IMR-90 (cell line): ENCODE measurements at places on chromosomes 11 and 22. TPM values are rescaled to one million over a fixed set of nuclear protein-coding genes. Genes with fewer than 3 reads are reported as not detected.

GRCh38 chr11:47783087-47783610 is 16.0 kb upstream of the FNBP4 start:
- DNase-seq: no peak

- DNase-seq: peak; percentile 42
Observed at GRCh38 chr11:30561691-30562415, 24.3 kb downstream of the MPPED2 start.

GRCh38 chr11:125638315-125638714 is 13.4 kb downstream of the CHEK1 start:
- no peak for DNase-seq

DNA sequence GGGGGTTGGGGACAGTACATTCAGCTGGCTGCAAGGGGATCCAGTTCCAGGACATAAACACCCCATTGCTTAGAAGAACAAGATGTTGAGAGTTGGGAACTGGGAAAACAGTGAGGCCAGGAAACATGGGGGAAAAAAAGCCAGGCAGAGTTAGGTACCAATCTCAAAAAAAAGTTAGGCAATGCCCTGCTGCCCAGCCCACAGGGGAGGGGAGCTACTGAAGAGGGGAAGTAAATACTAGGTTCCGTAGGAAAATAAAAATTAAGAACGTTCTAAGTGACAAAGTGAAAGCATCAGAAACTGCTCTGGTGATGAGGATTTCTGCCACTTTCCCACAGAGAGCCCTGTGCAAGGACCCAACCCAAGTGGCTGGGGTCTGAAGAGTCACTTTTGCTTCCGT is 12.0 kb downstream of the SPTBN2 start:
- DNase-seq: no peak

- DNase-seq: no peak
Observed at GRCh38 chr11:113591117-113591516, 115.0 kb downstream of the TMPRSS5 start.

GRCh38 chr11:96736601-96737000 is 346.8 kb downstream of the JRKL start:
- no peak for DNase-seq

DNA sequence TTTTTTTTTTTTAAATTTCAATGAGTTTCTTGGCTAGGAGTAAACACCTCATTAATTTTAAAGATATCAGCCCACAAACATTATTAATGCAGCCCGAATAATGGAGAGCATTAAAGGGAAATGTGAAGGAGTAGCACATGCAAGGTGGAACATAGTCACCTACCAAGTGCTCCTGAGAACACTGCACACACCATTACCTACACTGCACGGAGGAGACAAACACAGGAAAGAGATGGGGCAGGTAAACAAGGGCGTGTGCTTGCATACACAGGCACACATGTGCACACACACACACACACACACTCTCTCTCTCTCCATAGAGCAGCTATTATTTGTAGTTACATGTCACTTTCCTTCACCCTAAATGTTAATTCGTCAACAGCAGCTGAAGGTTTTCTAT is 30.2 kb downstream of the HTR3B start:
- no peak for DNase-seq

DNA sequence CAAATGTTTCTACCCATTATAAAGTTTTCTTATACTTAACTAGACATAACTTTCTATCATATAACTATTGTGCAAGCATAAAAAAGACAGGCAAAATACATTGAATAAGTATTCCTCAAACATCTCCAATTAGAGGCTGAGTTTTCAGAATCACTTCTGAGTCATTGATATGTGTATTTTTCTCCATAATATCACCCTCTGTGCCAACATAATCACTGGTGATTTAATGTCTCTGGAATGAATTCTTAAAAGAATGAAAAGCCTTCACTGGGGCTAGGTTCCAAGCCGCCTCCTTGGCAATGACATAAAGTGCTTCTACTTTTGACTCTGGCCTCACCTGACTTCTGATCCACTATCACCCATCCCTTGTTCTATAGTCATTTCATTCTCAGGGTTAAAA is 197.0 kb upstream of the E2F8 start:
- peak; percentile 89 for DNase-seq

DNA sequence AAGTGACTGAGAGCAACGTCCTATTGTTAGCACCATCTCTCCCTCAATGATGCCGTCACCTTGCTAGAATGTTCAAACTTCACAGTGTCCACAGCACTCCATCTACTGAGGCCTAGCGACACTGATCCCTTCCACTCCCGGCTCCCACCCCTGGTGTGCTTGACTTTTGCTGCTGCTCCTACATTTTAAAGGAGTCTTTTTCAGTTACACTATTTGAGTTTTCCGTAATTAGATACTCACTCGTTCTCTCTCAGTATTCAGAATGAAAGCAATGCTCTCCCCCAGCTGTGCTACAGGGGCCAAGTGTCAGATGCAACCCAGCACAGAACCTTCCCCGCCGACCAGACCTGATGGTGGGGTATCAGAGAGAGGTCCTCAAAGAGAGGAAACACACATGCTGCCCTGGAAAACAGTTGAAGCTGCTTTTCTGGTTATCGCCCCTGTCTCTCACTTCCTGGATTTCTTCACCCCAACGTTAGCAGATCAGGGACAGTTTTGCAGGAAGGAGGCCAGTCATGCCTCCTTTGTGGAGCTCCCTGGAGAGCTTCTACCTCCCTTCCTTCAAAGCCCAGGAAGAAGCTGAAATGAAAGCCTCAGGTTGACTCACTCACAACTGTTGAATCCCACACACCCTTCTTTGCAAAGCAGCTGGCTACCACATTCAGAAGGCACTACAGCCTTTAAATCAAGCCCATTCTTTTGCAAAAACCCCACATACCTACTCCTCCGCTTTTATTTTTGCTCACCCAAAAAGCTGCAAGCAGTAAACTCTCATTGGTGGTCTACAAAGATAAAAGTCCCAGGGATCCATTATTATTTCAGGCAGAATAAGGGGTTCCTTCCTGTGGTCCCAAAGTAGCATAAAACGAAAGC is 23.5 kb downstream of the LARGE1 start:
- DNase-seq: peak; percentile 45

- DNase-seq: peak; percentile 17
Observed at GRCh38 chr11:72012897-72013721, 14.4 kb downstream of the IL18BP start.

- no peak for DNase-seq
Observed at GRCh38 chr11:116199182-116199581, 573.6 kb downstream of the BUD13 start.

GRCh38 chr22:38941488-38941987 is 15.9 kb upstream of the APOBEC3A start:
- no peak for DNase-seq

DNA sequence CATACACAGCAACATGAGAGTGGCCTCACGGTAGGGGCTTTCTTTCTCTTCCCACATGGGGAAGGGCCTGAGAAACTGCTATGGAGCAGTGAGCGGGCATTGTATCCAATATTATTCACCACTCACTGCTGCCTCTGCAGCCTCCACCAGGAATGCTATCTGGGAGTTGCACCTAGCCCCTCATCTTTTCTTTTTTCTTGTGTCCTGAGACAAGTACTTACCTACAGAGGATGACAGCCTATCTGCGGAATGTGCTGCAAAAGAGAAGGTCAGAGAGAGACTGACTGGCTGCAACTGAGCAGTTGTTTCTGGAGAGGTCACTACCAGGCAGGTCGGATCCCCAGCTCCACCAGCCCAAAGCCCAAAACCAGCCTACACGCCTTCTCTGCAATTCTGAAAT is 52.1 kb upstream of the HTATIP2 start:
- no peak for DNase-seq

DNA sequence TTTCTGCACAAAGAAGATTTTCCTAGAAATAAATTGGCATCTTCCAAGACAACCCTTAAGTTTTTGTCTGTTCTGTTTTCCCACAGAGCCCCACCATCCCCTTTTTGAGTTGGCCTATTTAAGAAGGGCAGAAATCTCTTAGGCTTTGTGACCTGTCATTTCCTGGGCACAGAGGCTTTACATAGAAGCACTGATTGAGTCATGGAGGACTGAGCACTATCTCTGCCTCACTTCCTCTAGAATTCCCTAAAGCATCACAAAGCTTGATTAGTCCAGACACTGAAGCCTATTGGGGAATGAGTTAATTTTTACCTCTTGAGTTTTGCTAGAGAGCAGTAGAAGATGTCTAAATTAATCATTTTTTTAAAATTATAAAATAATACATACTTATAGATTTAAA is 25.4 kb downstream of the TRIM44 start:
- peak; percentile 71 for DNase-seq

DNA sequence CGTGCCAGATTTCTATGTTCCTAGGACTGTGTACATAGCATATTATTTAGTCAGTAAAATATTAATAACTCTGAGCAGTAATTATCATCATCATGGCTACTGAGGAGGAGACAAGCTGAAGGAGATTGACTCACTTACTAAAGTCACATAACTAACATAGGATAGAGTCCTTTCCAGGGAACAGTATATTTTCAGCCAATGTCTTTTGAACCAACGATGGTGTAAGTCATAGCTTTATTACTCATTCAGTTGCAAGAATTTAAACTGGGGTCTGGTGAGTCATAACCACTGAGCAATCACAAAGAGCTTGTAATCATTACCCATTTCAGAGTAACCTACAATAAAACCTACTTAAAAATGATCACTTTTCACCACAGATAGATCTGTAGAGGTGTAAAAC is 1564.8 kb upstream of the TENM4 start:
- DNase-seq: peak; percentile 80

GRCh38 chr11:121762820-121763219 is 310.1 kb upstream of the SORL1-AS1 start:
- peak; percentile 52 for DNase-seq

DNA sequence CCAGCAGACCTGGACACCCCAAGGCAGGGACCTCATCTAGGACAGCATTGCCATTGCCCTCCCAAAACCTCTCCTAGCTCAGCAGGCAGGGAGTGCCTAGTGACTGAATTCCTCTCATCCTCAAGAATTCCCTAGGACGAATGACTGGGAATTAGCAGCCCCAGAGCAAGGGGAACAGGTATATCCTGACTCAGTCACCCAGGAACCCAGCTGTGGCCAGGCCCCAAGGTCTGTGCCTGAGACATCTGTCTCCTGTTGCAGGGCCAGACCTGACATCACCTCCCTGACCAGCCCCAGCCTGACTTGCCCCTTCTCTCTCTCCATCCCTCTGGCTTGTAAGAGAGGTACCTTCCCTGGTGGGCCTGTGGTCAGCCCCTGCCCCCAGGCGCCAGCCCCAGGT is 39.0 kb upstream of the SUSD2 start:
- DNase-seq: no peak

DNA sequence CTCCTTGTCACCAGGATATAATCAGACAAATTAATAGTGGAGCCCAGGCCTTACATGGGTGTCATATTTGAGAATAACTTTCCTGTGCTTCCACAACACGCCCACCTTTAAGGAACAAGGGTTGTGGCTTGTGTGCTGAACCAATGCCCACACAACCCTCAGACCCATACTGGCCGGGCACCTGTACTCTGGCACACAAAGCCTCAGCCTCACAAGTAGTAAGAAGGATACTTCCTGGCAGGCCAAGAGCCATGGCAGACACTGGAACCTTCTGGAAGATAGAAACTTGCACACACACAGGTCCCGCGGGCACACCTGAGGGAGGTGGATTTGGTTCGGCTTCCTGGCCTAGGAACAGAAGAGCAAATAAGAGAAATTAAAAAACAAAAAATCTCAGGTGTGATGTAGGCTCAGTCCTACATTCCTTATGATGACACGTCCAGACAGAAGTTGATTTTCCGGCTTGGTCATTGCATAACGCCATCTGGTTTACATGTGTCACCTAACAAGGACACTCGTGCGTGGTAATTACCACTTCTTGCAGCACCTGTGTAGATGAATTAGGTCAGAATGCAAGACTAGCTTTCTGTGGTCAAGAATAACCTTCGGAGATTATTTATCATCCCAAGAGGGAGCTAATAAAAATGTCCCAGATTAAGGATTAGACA is 5.8 kb upstream of the BRD1 start:
- no peak for DNase-seq

DNA sequence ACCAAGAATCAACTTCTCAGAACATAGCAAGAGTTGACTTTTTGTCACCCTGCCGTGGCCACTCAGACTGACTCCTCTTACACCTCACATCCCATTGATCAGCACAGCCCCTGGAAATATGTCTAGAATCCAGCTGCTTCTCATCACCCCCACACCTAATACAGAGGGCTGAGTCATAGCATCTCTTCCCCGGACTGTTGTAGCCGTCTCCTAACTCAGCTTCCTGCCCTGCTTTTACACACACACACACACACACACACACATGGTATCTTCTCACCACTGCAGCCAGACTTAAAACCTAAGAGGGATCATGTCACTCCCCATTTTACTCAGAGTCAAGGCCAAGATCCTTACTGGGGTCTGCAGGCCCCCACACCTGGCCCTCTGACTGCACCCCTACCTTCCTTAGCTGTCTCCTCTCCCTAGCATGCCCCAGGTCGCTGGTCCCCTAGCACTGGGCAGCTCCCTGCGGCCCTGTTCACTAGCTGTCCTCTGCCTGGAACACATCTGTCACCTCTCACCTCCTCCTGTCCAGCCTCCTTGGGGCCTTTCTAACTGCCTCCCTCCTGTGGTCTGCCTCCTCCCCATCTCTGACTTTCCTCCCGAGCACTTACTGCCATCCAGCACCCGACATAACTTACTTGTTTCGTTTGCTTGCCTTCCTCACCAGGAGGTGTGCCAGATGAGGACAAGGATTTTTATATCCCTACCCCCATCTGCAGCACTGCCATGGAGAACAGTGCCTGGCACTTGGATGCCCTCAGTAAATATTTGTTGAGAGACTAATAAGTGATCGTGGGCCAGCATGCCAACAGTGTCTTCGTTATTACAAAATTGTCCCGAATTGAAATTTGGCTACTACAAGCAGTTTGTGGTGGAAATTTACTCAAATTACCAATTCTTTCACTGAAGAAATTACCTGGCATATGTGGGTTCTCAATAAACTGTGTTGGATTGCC is 61.9 kb downstream of the BMAL1 start:
- peak; percentile 98 for DNase-seq

GRCh38 chr11:125091247-125091876 is 20.1 kb downstream of the TMEM218 start:
- DNase-seq: peak; percentile 77

DNA sequence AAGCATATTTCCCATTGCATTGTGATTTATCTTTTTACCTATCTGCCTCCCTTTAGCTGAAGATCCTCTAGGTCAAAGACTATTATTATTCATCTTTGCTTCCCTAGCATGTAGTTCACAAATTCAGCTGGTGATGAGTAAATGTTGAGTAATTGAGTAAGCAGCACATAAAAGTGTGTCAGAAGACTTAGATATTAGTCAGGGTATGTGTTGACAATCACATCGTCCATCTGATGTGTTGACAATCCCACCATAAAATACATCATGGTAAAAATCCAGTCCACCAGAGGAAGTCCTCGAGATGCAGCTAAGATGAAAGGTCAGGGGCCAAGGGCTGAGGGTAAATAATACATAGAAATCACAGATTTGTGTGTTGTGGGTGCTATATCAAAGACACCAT is 22.9 kb upstream of the ABTB2 start:
- peak; percentile 53 for DNase-seq

DNA sequence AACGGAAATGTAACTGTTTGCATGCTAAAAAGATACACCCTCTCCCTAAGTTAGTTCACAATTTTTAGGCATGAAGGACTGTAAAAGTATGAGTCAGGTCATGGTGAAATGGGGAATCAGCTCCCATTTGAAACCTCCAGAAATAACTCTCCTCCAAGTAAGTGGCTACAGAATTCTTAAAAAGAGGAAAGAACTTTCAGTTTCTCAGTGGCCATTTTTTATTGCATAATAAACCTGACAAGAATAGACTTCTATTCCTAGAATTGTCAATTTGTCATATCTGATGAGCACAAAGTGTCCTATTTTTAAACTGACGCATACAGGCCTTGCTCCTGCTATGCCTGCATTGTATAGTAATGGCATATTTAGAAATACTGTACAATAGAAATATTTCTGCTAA is 612.2 kb downstream of the CNTN5 start:
- DNase-seq: no peak

Gene CKAP5
- total RNA-seq: 79.2 and 82.8 TPM in 2 replicates

Gene PAX6
- not detected in 2 replicates for total RNA-seq

Gene OR5A1
- not detected in 2 replicates for total RNA-seq
